ENCODE measurements at places on chromosomes 4 and X. TPM values are rescaled to one million over a fixed set of nuclear protein-coding genes. Genes with fewer than 3 reads are reported as not detected.

ABCE1 gene
- 183 TPM for total RNA-seq

DRP2 gene
- 0.34 TPM for total RNA-seq

IQSEC2 gene
- 0.65 TPM for total RNA-seq

SYP gene
- 2.7 TPM for total RNA-seq

TRIM75 gene
- not detected for total RNA-seq

AKAP14 gene
- total RNA-seq, result not detected

ADGRG2 gene
- total RNA-seq, result not detected

FAM47E gene
- not detected for total RNA-seq

PTCHD1 gene
- not detected for total RNA-seq

CXorf49 gene
- total RNA-seq, result not detected

STPG2 gene
- total RNA-seq, result not detected

CT47B1 gene
- total RNA-seq, result not detected

PABPC1L2A gene
- total RNA-seq, result not detected

STOX2 gene
- total RNA-seq, result not detected

MAPK10 gene
- not detected for total RNA-seq

LANCL3 gene
- 0.65 TPM for total RNA-seq

FAM53A gene
- total RNA-seq, result 0.94 TPM

IL9R gene
- total RNA-seq, result 2.1 TPM

EREG gene
- total RNA-seq, result not detected

GPR173 gene
- 0.06 TPM for total RNA-seq

PABPC1L2B gene
- total RNA-seq, result not detected

MAGEA9B gene
- not detected for total RNA-seq

SRPX2 gene
- total RNA-seq, result not detected

HTN1 gene
- not detected for total RNA-seq

GAGE12H gene
- not detected for total RNA-seq

ART3 gene
- total RNA-seq, result not detected

HDAC6 gene
- total RNA-seq, result 49.9 TPM

MAP7D3 gene
- total RNA-seq, result 19.5 TPM

SPANXB1 gene
- total RNA-seq, result not detected

TLR3 gene
- total RNA-seq, result 0.06 TPM

SLITRK2 gene
- total RNA-seq, result not detected

Measured in activated CD8-positive, alpha-beta memory T cell treated with anti-CD3 and anti-CD28 coated beads for 36 hours (primary cell).